ENCODE measurements at places on chromosomes 5 and 9.

- DNase-seq = no peak
Observed at GRCh38 chr5:176768174-176768970, 42.0 kb upstream of the UNC5A start.

DNA sequence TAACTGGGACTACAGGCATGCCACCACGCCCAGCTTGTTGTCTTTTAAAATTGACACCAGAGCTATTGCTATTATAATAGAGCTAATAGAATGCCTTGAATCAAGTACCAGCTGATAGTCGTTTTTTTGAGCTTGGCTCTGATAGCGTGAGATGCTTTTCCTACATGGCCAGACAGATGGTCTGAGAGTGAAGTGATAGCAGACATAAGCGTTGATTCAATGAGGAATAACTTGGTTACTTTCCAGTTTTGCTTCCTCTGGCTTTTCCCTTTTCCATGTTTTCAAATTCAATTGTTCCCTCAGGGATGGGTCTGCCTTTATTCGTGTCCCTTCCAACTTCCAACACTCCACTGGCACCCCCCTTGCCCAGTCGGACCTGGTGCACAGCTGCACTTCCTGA is 15.4 kb downstream of the AGXT2 start:
- no peak for DNase-seq

GRCh38 chr9:130246126-130246525 is 19.4 kb upstream of the HMCN2 start:
- no peak for DNase-seq

- no peak for DNase-seq
Observed at GRCh38 chr9:86324901-86325300, 29.3 kb downstream of the TUT7 start.

GRCh38 chr5:1521671-1522600 is 1.8 kb downstream of the LPCAT1 start:
- no peak for DNase-seq
